ENCODE measurements at places on chromosomes 3 and 15. TPM values are rescaled to one million over a fixed set of nuclear protein-coding genes. Genes with fewer than 3 reads are reported as not detected.

FBXW12 gene
- polyA plus RNA-seq = 0.77 TPM

ARHGEF26 gene
- polyA plus RNA-seq = 12.0 TPM

GRCh38 chr15:91849749-91850161 is 3.8 kb upstream of the SLCO3A1 start:
- no peak for DNase-seq

DNA sequence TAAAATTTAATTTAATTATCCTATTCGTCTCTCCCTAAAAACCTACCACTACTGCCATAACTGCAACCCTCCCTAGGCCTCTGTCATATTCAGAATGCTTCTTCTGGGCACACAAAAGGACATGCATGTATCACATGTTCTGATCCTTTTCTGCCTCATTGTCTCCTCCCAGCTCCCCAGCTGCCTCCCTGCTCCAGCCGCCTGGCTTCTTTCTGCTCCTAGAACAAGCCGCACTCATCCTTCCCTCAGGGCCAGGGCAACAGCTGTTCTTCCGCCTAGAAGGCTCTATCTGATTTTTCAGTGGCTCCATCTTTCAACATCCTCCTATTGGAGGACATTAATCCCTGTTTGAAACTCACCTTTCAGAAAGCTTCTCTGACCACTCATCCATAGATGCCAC is 38.6 kb downstream of the TMED3 start:
- no peak for DNase-seq

DNA sequence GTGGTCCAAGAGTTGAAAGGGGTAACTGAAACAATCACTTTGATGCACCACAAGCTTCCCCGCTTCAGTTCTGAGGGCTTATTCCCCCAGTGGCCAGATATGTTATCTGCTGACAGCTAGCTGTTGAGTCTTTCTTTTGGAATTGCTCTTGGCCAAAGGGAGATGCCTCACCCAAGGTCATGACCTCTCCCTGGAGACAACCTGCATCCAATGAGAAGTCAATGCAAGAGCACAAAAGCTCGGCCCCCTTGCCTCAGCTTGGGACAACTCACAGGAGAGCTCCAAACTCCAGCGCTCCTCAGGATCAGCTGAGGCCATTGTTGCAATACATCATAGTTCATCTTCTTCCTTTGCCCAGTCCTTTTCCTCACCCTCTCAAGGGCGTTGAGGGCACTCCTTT is 31.0 kb upstream of the THBS1 start:
- DNase-seq = no peak

- DNase-seq = no peak
Observed at GRCh38 chr3:52128118-52128683, 26.0 kb downstream of the POC1A start.

DNA sequence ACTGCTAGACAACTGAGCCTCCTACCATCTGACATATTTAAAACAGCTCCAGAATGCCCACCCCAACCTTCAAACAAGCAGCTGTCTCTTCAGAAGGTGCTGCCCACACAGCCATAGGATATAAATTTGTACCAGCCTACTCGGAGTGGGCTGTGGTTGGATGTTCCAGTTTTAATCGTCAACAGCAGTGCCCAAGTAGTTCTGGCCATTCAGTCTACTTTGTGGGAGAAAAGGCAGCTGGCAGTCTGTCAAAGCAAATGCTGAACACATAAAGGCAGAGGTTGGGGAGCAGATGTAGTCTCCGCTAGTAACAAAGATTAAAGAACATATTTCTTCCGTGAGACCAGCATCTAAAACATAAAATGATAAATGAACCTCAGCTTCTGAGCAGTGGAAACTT is 15.9 kb upstream of the ERC2 start:
- DNase-seq = no peak

APOD gene
- 9.6 TPM for polyA plus RNA-seq

SLC22A13 gene
- 2.7 TPM for polyA plus RNA-seq

ZIC1 gene
- not detected for polyA plus RNA-seq

- no peak for DNase-seq
Observed at GRCh38 chr3:182644013-182644412, 149.3 kb upstream of the ATP11B start.

DNA sequence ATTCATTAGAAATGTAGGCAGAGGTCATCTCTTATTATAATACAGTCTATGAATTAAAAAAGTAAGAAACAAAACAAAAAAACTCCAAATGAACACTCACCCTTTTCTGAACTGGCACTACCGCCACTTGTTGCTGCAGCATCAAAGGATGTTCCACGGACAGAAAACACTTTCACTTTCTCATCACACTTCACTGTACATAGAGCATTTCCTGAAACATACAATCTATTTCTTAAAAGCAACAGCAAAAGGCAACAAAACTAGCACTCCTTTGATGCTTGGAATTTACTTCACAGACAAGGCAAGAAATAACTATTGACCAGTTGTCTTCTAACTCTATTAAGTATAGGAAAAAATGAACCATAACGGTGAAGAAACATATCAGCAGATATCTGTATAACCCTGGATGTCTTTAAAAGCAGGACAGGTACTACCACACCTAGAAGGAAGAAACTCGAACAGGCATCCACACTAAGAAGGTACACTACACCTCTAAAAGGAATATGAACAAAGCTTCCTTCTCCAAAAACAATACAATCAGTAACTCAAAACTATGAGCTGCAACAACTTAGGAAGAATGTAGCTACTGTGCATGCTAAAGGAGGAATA is 24.9 kb downstream of the ETFA start:
- DNase-seq = no peak

ARL8B gene
- 73.4 TPM for polyA plus RNA-seq
